ENCODE measurements at places on chromosomes 5 and 9.

DNA sequence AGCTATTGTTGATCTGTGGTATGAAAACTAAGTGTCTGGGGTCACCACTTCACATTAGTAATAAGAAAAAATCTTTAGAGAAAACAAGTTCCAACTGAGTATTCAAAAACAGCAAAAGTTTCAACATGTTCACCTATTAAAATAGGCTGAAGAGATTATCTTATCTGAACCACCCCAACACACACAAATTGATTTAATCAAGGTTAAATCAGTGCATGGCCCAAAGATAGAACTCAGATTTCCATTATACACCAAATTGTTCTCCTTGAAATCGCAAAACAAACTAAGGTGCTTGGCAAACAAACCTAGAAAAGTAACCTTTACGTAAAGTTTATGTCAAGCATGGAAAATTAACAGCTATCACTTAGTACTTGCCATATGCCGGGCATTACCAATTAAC, 61.1 kb downstream of the TMEM161B start:
- DNase-seq = no peak

- no peak for DNase-seq
Measured at GRCh38 chr5:58447226-58447625, 12.7 kb downstream of the PLK2 start.

DNA sequence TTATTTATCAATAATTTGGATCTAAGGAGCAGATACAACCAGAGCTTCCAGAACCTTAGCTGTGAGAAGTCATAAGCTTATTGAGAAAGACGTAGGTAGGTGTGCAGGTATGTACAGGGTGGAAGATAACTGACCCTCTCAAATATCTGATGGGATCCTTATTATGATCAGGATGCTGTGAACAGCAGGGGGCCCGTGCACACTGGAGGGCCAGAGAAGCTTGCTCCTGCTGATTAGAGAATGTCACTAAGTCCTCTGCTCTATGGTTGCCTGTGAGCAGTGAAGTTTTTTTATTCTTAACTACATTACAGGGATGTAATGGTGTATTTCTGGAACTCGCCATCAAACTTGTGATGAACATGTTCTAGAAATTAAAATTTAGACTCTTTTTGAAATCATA, 108.9 kb upstream of the POU5F2 start:
- no peak for DNase-seq

- no peak for DNase-seq
Measured at GRCh38 chr9:109203761-109204360, 36.8 kb upstream of the FRRS1L start.

- DNase-seq = peak; percentile 95
Measured at GRCh38 chr5:151447174-151448037, at the start of gene SLC36A1. TSS of gene SLC36A1 (plus strand) at chr5:151447603. CDS start at chr5:151458793, 11,190 bp downstream.

DNA sequence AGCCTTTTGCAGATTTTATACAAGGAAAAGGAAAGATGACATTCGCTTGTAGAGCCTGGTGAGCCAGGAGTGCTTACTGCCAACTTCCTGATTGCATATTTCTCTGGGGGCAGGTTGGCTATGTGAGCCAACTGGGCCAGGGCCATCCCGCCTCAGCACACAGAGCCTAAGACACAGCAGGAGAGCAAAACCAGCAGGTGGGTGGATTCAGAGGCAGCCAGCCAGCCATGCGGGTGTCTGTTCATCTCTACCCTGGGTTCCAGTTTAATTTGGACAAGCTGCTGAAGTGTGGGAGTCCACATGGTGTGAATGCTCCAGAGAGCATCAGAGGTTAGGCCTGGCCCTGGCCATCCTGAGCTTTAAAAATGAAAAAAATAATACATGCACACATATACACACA, 291.4 kb downstream of the ARHGEF28 start:
- peak; percentile 74 for DNase-seq

GRCh38 chr9:134633362-134634142, 8.1 kb upstream of the COL5A1 start:
- peak; percentile 33 for DNase-seq

GRCh38 chr5:40915341-40915926, 6.1 kb downstream of the C7 start:
- no peak for DNase-seq

DNA sequence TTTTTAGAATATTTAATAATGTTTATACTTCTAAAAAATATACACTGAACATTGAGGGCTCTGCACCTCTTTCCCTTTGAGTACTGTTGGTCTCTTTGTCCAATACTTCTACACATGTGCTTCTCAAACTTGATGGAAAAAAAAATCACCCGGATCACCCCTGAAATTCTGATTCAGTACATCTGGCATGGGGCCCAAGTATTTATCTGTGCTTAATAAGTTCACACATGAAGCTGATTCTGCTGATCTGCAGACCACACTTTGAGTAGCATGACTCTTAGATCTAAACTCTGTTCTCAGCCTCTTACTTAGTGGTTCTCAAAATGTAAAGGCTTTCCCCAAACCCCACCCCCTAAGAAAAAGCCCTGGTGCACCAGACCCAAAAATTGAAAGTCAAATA, 12.0 kb downstream of the RUSC2 start:
- no peak for DNase-seq

- DNase-seq = no peak
Measured at GRCh38 chr5:132067451-132067850, 6.1 kb upstream of the CSF2 start.

DNA sequence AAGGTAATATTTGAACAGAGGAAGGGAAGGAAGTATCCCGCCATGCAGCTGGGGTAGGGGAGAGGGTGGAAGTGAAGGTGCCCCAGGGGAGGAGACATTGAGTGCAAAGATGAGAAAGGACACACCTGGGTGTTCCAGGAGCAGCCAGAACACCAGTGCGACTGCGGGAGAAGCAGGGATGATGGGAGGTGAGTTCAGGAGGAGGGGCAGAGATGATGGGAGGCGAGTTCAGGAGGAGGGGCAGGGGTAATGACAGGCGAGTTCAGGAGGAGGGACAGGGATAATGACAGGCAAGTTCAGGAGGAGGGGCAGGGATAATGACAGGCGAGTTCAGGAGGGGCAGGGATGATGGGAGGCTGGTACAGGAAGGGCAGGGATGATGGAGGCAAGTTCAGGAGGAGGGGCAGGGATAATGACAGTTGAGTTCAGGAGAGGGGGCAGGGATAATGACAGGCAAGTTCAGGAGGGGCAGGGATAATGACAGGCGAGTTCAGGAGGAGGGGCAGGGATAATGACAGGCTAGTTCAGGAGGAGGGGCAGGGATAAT, 17.2 kb upstream of the SPOCK1 start:
- DNase-seq = no peak

GRCh38 chr5:133753856-133754255, 141.5 kb upstream of the FSTL4 start:
- DNase-seq = no peak

GRCh38 chr5:10065428-10066000, 184.2 kb downstream of the ATPSCKMT start:
- no peak for DNase-seq

DNA sequence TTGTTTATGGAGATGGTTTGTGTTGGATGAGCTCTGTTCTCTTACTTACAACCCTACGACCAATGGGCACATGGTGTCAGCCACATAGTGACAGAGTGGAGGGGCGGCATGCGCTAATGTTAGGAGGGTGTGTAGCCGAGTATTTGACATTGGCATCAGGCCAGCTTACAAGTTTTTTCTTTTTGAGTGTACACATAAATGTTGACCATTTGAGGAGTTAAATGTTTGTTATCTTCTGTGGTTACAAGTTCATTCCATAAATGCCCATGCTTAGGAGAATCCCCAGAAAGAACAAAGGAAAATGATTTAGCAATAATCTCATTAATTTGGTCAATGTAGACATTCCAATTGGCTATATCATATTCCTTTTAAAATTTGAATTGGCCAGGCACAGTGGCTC, 180.1 kb upstream of the ELL2 start:
- DNase-seq = no peak

DNA sequence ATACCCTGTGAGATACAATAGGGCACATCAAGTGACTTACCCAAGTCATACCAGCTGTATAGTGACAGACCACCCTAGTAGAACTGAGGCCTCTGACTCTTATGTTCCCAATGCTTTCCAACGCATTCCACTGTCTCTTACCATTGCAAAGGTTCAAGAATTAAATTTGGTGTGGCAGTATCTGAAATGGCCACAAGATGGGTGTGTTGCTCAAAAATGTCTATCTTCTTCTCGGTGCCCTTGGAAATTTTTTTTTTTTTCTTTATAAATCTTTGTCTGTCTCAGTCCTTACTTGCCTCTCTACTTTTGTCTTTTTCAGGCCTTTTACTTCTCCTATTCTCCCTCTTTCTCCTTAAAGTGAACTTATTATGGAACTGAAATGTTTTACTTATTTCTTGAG, 48.4 kb downstream of the GPR21 start:
- no peak for DNase-seq

DNA sequence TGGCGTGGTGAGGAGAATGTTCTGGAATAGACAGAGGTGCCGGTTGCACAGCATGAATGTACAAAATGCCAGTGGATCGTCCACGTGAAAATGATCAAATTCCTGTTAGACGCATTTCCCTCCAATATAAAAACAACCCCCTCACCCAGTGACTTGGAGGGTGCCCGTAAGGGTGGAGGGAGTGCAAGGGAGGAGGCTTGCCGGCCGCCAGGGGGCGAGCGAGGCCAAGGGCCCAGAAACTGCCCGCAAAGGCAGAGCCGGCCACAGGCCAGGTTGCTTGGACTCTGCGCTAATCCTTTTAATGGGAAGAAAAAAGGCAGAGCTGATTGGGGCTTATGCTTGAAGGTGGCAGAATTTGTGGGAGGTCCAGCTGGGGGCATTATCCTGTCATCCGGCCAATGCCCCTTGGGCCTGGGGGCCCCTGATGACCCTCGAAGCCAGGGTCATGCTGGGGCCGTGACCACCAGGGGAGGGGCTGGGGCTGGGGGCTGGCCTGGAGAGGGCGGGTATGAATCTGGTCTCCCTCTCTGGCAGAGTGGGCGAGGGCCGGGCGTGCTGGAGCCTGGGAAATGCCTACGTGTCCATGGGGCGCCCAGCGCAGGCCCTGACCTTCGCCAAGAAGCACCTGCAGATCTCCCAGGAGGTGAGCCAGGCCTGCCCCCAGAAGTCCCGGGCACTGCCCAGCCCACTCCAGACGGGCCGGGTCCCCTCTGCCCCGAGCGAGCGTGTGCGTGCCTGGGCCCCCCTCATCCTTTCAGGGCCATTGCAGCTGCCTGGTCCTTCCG, 12.0 kb downstream of the GPSM1 start:
- DNase-seq = no peak

GRCh38 chr9:92404042-92404836, at the start of gene OGN:
TSS of gene OGN (minus strand) at chr9:92404578. CDS start at chr9:92403407, 1,171 bp downstream.
- no peak for DNase-seq

DNA sequence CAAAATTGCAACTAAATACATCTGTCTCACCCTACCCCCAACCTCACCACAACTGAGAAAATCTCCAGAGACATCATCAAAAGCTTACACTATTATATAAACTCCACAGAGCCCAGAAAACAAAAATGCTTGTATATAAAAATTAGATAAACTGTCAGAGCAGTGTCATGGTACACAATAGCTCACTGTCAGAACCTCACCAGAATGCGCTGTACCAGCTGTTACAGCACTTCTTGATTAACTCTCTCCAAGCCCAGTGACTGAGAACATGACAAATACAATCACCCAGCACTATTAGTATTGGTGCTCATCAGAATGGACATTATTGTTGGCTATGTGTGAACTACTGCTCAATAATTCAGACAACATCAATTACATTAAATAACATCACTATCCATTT, 65.7 kb downstream of the ZDHHC21 start:
- DNase-seq = no peak

- no peak for DNase-seq
Measured at GRCh38 chr5:55440188-55440646, 94.5 kb downstream of the PLPP1 start.

DNA sequence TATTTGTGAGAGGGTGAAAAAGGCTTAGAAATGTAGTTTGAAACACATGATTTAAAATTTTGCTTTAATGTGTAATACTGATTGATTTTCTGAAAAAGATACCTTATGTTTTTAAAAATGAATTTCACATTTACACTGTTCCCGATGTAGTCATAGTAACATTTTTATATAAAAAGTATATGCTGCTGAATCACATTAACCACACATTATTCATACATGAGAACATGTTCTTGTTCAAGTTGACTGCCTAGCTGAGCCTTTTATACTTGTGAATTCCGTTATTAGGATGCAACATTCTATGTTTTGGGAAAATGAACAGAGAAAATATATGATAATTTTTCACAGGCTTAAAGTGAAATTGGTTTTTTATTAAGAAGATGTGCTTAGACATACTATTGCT, 461.1 kb upstream of the NUDT12 start:
- DNase-seq = no peak

GRCh38 chr5:140216478-140217074, 41.6 kb downstream of the CYSTM1 start:
- DNase-seq = no peak

DNA sequence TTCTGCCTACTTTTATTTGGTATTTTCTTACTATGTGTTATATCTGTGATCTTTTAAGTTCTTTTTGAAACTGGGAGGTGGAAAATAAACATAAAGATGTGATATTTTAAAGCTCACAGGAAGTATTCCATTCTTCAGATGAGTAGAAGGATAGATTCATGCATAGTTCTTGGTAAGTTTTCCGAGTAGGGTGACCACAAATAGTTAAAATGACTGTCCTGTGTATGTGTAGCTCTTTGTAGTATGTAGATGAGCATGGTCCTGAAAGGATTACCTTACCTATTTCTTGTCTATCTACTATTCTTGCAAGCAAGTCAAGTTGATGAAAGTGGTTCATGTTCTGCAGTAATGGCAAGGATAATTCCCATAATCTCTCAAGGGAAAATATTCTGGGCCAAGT, 47.7 kb downstream of the SRFBP1 start:
- no peak for DNase-seq

GRCh38 chr9:10005206-10005605, 607.6 kb downstream of the PTPRD start:
- no peak for DNase-seq

DNA sequence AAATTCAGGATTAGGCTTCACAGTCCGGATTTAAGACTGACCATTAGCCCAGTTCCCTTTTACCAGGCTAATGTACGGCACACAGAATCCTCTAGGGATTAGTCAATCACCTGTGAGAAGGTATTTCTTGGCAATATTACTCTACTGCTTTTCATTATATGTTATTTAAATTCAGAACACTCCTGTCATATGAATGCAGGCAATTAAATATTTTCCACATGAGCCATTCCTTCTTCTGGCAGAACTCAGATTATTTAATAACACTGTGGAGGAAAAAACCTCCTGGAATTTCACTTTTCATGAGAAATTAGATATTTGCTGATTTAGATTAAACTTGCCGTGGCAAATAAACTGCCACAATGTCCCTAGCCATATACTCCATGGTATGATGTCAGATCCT, 1357.5 kb upstream of the C9orf72 start:
- no peak for DNase-seq

- DNase-seq = no peak
Measured at GRCh38 chr5:91025449-91025848, 357.7 kb downstream of the ARRDC3 start.

GRCh38 chr9:113580041-113580953, 116.8 kb downstream of the RGS3 start:
- no peak for DNase-seq

GRCh38 chr5:142474431-142475094, 149.7 kb upstream of the SPRY4 start:
- DNase-seq = no peak
